NCI-H446 treated with DMSO at 0.1 percent for 48 hours (cell line): ENCODE measurements at places on chromosomes 12 and 14.

DNA sequence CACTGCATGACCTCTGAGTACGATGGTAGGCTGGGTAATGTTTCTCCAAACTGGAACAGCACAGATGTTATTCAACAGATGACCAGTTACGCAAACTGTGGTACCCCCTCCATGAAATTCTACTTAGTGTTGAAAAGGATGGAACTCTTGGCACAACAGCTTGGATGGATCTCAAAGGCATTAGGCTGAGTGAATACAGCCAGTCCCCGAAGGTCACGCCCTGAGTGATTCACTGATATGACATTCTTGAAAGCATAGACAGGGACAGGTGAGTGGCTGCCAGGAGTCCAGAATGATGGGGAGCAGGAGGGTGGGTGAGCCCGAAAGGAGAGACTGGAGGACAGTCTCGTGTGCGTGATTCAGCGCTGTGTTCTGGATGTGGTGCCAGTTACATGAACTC is 187.5 kb upstream of the TMEM132C start:
- no peak for DNase-seq

GRCh38 chr14:56176530-56176929 is 58.3 kb downstream of the PELI2 start:
- no peak for DNase-seq

DNA sequence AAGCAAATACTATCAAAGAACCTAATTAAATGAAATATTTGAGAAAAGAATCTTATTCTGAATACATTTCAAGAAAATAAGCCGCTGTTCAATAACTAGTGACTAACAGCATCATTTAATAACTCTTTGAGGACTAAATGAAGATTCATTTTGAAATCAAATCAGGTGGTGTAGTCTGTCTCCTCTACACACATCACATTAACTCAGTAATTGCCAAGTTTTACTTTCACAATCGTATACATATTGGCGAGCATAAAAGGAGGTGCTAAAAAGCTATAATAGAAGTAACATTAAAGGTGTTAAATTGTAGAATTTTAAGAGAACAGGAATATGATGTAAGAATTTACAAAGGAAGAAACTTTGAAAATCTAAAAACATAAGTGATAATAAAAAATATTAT is 185.1 kb downstream of the MDGA2 start:
- no peak for DNase-seq

- peak; percentile 3 for DNase-seq
Measured at GRCh38 chr14:21868442-21869046, 194.9 kb upstream of the OR4E1 start.

GRCh38 chr12:98296462-98297079 is 218.8 kb upstream of the TMPO start:
- DNase-seq = no peak

DNA sequence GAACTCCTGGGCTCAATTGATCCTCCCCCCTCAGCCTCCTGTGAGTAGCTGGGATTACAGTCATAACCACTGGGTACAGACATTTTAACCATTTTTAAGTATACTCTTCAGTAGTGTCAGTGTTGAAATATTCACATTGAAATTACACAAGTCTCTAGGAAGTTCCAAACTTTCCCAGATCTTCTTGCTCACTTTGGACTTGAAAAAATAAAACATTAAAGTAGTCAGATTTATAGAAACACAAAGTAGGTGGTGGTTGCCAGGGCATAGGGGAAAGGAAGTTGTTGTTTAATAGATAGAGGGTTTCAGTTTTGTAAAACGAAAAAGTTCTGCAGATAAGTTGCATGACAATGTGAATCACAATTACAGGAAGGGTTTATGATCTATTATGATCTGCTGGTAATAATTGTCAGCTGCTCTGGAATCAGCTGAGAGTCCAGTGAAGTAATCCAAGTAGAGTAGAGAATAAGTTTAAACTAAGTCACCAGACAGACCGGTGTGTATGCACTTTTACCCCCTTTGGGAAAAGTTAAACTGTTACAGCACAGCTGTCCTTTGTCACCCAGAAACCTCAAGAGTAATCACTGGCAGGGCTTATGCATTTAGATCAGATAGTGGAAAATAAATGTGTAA is 27.4 kb downstream of the PCNX1 start:
- DNase-seq = no peak

DNA sequence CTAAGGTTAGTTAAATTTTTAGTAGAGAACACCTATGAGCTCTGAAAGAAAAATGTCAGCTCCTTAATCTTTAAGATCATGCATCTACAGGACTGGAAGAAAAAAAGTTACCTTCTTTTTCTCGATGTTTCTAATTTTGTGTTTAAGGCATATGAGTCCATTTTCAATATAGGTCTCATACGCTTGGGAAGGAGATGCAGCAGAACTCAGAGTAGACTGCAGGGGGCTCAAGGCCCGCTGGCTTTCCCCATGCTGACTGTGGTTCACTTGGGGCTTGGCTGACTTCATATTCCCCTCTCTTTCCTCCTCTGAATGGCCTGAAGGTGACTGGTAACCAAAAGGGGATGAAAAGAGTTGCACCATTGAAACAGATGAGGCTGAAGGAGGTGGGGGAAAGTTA is 1.5 kb downstream of the CAPRIN2 start:
- DNase-seq = peak; percentile 5

GRCh38 chr14:66651536-66652220 is 143.7 kb downstream of the GPHN start:
- DNase-seq = no peak
